Activated T-helper 2 cell treated with anti-CD3 and anti-CD28 coated beads, Interferon-gamma antibody, Interleukin-2, Interleukin-4, amounts not matched to agents 10 μg/mL and 5 μg/mL and 100 μg/mL, durations not matched to agents 14 hours and 24 hours and 36 hours (primary cell): ENCODE measurements at places on chromosomes 11 and 22. TPM values are rescaled to one million over a fixed set of nuclear protein-coding genes. Genes with fewer than 3 reads are reported as not detected.

- DNase-seq = no peak
- H3K36me3 ChIP-seq = no peaks in the 10 kb centered on the region
- no peak overlapping the region for H3K27ac ChIP-seq
- H3K27me3 ChIP-seq = peaks cover 15% of the 10 kb centered on the region
Observed at GRCh38 chr22:29308148-29308790, 1.8 kb downstream of the GAS2L1 start.

DNA sequence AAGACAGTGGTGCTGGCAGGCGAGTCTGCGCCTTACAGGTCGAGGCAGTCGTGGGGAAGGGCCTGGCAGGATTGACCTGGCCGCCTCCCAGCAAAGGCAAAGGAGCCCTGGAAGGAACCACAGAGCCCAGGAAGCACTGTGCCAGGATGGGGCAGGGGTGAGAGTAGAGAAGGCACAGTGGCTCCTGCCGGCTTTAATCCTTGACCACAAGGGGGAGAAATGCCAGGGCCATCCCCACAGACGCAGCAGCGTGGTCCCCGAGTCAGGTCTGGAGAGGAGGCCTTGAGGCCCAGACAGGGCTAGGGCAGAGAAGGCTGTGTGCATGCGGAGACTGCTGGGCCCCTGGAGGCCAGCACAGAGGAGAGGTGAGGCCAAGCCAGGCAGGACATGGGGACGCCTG lies 9.9 kb upstream of the NDUFS8 start:
- no peak overlapping the region for H3K27ac ChIP-seq
- no peak for DNase-seq
- no peaks in the 10 kb centered on the region for H3K27me3 ChIP-seq
- H3K36me3 ChIP-seq = no peaks in the 10 kb centered on the region
- H3K4me1 ChIP-seq = no peaks in the 10 kb centered on the region

DNA sequence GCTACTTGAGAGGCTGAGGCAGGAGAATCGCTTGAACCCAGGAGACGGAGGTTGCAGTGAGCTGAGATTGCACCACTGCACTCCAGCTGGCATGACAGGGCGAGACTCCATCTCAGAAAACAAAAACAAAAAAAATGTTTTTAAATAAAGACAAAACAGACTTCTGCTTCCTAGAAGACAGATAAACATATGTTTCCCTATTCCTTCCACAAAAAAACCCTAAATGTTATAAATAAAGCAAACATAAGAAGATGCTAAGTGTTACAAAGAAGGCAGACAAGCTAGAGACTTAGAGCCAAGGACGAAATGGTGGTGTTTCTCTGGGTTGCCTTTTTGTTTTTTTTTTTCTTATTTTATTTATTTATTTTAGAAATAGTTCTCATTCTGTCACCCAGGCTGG lies 5.6 kb upstream of the CLDN5 start:
- no peak overlapping the region for H3K4me3 ChIP-seq
- peaks cover under 1% of the 10 kb centered on the region for H3K4me1 ChIP-seq
- no peak for DNase-seq
- H3K27me3 ChIP-seq = peaks cover 9% of the 10 kb centered on the region
- H3K27ac ChIP-seq = no peak overlapping the region

- no peaks in the 10 kb centered on the region for H3K36me3 ChIP-seq
- peaks cover 2% of the 10 kb centered on the region for H3K27me3 ChIP-seq
- no peak overlapping the region for H3K27ac ChIP-seq
- peaks cover 3% of the 10 kb centered on the region for H3K4me1 ChIP-seq
- no peak overlapping the region for H3K4me3 ChIP-seq
Observed at GRCh38 chr22:25536589-25536988, 27.9 kb upstream of the GRK3 start.

- H3K4me1 ChIP-seq = peaks cover 16% of the 10 kb centered on the region
- DNase-seq = no peak
- H3K36me3 ChIP-seq = no peaks in the 10 kb centered on the region
- peak overlapping the region; percentile 85 for H3K4me3 ChIP-seq
- peaks cover 35% of the 10 kb centered on the region for H3K27me3 ChIP-seq
Observed at GRCh38 chr11:62338218-62338617, 970 bp downstream of the ASRGL1 start.

- H3K27ac ChIP-seq = no peak overlapping the region
- DNase-seq = no peak
- H3K4me1 ChIP-seq = no peaks in the 10 kb centered on the region
- H3K4me3 ChIP-seq = no peak overlapping the region
- H3K27me3 ChIP-seq = peaks cover 31% of the 10 kb centered on the region
Observed at GRCh38 chr22:45499746-45500145, 2.9 kb upstream of the FBLN1 start.

- H3K4me3 ChIP-seq = no peak overlapping the region
- DNase-seq = no peak
- H3K4me1 ChIP-seq = peaks cover 5% of the 10 kb centered on the region
- H3K27ac ChIP-seq = no peak overlapping the region
Observed at GRCh38 chr11:124941703-124942102, 5.9 kb upstream of the HEPACAM start.

DNA sequence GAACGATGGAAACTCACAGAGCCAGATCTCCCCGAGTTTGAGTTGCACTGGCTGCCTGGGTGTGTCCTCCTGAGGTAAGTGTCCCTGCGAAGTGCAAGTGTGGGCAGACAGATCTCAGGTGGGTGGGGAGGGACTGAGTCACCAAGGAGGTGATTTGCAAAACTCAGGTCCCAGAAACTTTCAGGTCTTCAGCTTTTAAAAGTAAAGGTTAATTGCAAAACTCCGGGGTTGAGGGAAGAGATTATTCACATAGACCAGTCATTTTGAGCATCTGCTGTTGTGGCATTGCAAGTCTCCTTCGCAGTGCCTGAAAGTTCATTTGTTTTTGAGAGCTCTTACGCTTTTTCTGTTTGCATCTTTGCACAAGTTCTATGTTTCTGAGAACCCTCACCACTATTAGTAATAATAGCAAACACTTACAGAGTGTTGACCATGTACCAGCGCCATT lies 7.1 kb downstream of the CD44 start:
- DNase-seq = peak; percentile 55
- H3K4me1 ChIP-seq = peaks cover 78% of the 10 kb centered on the region
- peak overlapping the region; percentile 95 for H3K27ac ChIP-seq
- peak overlapping the region; percentile 48 for H3K4me3 ChIP-seq

GRCh38 chr11:28169816-28170215 lies 61.6 kb downstream of the METTL15 start:
- no peak for DNase-seq
- peaks cover 6% of the 10 kb centered on the region for H3K4me1 ChIP-seq
- no peak overlapping the region for H3K4me3 ChIP-seq

DNA sequence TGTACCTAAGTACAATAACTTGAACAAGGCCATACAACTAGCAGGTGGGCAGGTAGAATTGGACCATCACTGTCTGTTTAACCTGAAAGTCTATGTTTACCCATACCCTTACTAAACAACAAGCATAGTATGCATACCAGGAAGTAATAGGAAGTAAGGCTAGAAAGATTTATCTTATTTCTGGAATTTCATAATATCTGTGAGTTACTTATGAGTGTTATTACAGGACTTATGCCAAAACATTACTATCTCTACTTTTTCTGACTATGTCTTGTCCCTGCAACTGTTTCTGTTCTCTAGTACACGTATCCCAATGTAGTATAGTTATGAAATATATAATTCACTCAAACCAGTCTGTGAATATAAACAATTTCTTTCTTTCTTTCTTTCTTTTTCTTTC lies 1400.8 kb upstream of the TENM4 start:
- H3K4me1 ChIP-seq = no peaks in the 10 kb centered on the region
- H3K27ac ChIP-seq = no peak overlapping the region
- H3K27me3 ChIP-seq = no peaks in the 10 kb centered on the region

The MYOD1 gene
- total RNA-seq = not detected in 2 replicates

The LAYN gene
- total RNA-seq = 15.8 and 16.5 TPM in 2 replicates

The NPTXR gene
- total RNA-seq = 1.4 and 1.7 TPM in 2 replicates

The TSGA10IP gene
- total RNA-seq = not detected in 2 replicates

The HBG1 gene
- total RNA-seq = not detected in 2 replicates

The MS4A12 gene
- not detected in 2 replicates for total RNA-seq
